ENCODE measurements at places on chromosomes 6 and 20. TPM values are rescaled to one million over a fixed set of nuclear protein-coding genes. Genes with fewer than 3 reads are reported as not detected.

The TBXT gene
- total RNA-seq = 2.3 TPM

DNA sequence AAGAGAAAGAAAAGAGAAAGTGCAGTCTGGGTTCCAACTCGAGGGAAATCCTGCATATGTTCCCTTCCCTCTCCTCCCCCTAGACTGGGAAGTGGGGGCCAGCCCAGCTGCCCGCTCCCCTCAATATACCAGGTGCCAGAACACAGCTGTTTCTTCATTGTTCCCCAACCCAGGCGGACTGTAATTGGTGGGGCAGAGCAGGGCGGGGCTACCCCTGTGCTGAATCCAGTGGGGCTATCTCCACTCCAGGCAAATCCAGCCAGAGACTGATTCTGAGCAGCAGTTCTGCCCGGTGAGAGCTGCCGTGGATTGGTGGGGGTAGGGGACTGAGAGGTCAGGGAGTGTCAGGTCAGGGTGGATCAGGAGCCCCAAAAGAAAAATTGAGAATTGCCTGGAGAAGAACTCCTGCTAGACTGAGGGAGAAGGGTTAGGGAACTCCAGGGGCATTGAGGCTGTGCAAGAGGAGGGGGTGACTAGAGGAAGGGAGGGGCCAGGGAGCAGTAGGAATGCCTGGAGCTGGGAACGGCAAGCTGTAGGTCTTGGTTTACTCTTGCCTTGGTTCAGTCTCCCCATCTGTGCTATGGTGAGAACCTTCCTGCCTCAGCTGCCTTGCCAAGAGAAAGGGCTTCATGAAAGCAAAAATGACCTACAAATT is at the start of gene MYMX:
TSS of gene MYMX (plus strand) at position 250 of the 655 bp plus-strand sequence. CDS start 546 bp downstream, outside the sequence.
- H3K27me3 ChIP-seq = no peaks in the 10 kb centered on the region
- peak; percentile 75 for DNase-seq
- H3K4me3 ChIP-seq = no peak within 1 kb of the TSS
- no peaks in the 10 kb centered on the region for H3K36me3 ChIP-seq
- H3K4me1 ChIP-seq = peaks cover 19% of the 10 kb centered on the region
- H3K27ac ChIP-seq = no peak within 1 kb of the TSS

GRCh38 chr6:79421001-79421411 is 116.2 kb downstream of the LCA5 start:
- no peaks in the 10 kb centered on the region for H3K27me3 ChIP-seq
- no peaks in the 10 kb centered on the region for H3K4me1 ChIP-seq
- no peak overlapping the region for H3K27ac ChIP-seq
- no peak overlapping the region for H3K4me3 ChIP-seq

DNA sequence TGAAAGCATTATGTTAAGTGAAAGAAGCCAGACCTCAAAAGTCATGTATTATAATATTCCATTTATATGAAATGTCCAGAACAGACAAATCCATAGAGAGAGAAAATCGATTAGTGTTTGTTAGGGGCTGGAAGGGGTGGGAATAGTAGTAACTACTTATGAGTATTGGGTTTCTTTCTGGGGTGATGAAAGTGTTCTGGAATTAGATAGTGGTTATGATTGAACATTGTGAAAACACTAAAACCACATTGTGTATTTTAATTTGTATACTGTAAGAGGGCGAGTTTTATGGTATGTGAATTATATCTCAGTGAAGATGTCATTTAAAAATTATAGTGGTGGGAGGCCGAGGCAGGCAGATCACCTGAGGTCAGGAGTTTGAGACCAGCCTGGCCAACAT is 52.0 kb upstream of the KIF13A start:
- H3K4me3 ChIP-seq = no peak overlapping the region
- H3K4me1 ChIP-seq = no peaks in the 10 kb centered on the region

Measured in endodermal cell (in vitro differentiated cells).